ENCODE measurements at places on chromosomes 1 and 21.

- no peaks in the 10 kb centered on the region for H3K27me3 ChIP-seq
- no peak overlapping the region for H3K4me3 ChIP-seq
- no peak for DNase-seq
- no peak overlapping the region for H3K27ac ChIP-seq
- peaks cover 27% of the 10 kb centered on the region for H3K4me1 ChIP-seq
Measured at GRCh38 chr1:150981177-150981804, 801 bp upstream of the ANXA9 start.

- no peak for DNase-seq
- peaks cover 60% of the 10 kb centered on the region for H3K4me1 ChIP-seq
- H3K27ac ChIP-seq = peak overlapping the region; percentile 94
- H3K27me3 ChIP-seq = no peaks in the 10 kb centered on the region
Measured at GRCh38 chr1:6580593-6581409, 1.0 kb downstream of the ZBTB48 start.

DNA sequence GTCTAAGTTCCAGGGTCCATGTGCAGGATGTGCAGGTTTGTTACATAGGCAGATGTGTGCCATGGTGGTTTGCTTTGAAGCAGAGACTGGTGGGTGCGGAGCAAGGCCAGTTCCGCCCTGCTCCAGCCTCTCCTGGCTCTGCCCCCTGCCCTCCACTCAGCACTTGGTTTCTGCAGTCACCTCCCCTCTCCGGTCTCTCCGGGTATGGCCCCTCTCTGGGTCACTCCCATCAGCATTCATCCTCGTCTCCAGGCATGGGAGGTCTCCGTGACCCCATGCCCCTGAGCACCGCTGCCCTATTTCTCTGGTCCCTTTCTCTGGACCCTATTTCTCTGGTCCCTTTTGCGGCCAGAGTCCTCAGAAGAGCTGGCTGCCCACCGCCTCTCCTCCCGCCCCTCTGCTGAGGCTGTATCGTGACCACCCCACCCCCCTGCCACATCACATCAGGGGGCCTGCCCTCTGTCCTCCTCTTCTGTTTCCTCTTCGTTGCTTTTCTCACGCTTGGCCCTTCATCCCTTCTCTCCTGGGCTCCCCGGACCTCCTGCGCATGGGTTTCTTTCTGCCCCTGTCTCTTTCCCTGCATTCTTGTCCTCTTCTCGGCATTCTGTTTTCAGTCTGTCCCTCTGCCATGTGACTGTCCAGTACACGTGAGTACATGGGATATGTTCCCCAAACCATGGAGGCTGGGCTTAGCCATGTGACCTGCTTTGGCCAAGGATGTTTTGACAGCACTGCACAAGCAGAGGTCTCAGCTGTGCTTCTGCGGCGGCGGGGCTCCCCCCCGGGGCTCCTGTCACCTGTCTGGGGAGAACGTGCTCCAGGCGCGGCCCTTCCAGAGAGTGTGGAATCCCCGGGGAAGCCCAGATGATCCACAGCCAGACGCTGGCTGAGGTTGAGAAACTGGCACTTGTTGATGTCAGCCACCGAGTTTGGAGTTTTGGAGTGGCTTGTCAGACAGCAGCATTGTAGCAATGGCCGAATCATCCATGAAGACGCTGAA is 54.4 kb upstream of the C1orf174 start:
- peaks cover 67% of the 10 kb centered on the region for H3K27me3 ChIP-seq
- DNase-seq = no peak
- no peaks in the 10 kb centered on the region for H3K4me1 ChIP-seq
- no peak overlapping the region for H3K27ac ChIP-seq
- H3K36me3 ChIP-seq = no peaks in the 10 kb centered on the region

DNA sequence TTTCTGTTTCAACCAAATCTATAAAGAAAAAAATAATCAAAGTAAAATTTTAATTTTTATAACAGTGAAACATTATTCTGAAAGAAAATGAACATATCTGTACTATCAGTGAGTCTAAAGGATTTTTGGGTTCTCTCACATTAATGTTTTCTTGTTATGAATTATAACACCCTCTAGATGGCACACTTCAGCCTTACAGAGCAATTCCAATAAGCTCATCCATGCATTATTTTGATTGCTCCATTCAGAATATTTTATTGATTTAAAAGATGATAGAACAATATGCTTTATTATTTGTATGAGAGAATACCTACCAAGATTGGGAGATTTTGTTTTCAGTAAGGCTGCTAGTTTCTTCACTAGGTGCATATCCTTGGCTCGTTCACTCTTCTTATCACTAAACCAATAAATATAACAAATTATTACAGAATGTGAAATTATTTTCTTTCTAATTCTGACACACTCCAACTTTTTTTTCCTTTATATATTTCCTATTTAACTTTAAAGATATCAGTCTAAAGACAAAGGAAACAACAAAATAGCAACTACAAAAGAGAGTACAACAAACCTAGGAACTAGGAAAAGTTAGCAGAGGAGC is 82.4 kb downstream of the RAB3GAP2 start:
- no peak overlapping the region for H3K27ac ChIP-seq
- no peaks in the 10 kb centered on the region for H3K27me3 ChIP-seq
- peaks cover 95% of the 10 kb centered on the region for H3K36me3 ChIP-seq
- H3K4me3 ChIP-seq = no peak overlapping the region
